ENCODE measurements at places on chromosomes 1 and 21.
A peak's percentile ranks its signal among the peaks of the same experiment; 100 is the strongest.

DNA sequence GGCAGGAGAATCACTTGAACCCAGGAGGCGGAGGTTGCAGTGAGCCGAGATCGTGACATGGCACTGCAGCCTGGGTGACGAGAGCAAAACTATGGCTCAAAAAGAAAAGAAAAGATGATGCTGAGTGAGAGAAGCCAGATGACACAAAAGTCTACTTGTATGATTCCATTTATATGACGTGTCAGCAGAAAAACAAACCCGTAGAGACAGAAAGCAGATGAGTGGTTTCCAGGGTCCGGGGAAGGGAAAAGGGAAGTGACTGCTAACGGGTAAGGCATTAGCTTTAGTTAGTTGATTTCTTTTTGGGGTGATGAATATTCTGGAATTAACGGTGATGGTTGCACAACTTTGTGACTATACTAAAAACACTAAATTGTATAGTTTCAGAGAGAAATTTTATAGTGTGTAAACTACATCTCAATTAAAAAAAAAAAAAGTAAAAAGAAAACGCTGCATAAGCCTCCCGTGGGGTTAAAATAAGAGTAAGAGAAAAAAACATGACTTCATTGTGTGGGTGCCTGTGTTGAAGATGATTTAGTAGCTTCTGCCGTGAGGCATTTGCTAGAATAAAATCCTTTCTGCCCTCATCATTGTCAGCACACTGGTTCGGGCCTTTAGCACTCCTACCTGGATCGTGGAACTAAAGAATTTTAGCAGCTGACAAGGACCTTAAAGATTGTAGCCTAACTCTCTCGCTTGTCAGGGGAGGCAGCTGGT lies 24.7 kb upstream of the ATP5PO start:
- DNase-seq: no peak

DNA sequence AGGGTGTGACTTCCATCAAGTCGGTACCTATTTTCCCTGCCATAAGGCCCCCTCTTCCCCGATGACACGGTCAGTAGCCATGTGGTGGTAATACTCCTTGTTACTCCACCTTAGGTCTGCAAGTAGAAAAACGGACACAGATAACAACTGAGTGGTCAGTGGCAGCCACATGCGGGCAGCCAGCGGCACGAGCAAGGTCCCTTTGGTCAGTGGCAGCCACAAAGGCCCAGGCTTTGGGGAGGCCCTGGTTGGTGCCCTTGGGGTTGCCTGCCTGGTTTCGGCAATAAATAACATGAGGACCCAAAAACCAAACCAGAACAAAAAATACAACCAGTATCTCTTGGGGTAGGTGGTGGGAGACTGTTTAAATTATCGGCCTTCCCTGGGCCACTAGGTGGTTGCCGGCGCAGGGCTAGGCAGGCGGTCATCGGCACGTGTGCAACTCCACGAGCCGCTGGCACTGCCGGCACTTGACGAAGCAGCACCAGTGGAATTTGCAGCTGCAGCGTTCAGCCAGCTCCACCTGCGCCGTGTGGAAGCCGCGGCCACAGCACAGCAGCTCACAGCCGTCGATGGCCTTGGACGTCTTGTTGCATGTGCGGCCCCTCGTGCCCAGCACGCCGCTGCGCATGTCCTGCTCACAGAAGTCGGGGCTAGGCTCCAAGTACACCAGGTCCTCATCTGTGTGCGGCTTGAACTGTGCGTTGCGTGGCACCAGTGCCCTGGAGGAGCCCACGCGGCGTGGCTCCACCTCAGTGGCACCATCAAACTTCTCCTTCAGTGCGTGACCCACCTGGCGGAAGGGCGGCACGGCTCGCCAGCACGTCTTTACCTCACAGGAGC lies 23.1 kb downstream of the WNT4 start:
- DNase-seq: no peak

GRCh38 chr1:24540906-24541710 lies 14.8 kb upstream of the NCMAP start:
- peak; percentile 50 for DNase-seq

DNA sequence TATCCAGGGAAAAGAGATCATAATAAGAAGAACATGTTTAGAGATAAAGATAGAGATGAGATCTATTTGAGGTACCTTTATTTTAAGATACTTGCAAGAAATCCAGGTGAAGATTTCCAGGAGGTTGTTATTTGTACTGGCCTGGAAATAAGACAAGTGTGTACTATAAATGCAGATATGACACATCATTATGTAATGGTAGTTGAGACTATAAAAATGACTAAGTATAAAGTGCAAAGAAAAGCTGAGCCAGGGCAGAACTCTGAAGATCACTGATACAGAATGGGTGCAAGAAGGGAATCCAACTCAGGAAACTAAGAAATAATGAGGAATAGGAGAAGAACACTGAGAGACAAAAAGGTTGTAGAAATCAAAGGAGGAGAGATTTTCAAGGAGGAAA lies 378.2 kb upstream of the PBX1 start:
- DNase-seq: no peak

- no peak for DNase-seq
Observed at GRCh38 chr1:182580736-182581135, 8.3 kb downstream of the RNASEL start.

GRCh38 chr1:146032631-146033219 lies 11.2 kb upstream of the HJV start:
- DNase-seq: peak; percentile 29
